ENCODE measurements at places on chromosomes 2 and 18.

DNA sequence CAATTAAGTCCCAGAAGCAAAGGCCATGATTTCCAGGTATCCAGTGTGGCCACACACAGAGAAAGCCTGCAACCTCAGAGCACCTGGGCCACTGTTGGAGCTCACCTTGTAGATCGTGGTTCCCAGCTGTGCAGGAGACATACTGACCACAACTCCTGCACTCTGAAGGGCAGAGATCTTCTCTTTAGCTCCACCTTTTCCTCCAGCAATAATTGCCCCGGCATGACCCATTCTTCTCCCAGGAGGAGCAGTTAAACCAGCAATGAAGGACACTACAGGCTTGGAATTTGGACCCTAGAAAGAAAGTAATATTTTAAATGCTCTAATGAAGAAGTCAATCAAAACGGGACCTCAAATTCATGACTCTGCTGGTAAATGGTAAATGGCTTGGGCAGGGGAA is 33.8 kb downstream of the SUCLG1 start:
- no peaks in the 10 kb centered on the region for H3K4me1 ChIP-seq
- peaks cover 4% of the 10 kb centered on the region for H3K36me3 ChIP-seq
- DNase-seq = no peak
- H3K27ac ChIP-seq = no peak overlapping the region

DNA sequence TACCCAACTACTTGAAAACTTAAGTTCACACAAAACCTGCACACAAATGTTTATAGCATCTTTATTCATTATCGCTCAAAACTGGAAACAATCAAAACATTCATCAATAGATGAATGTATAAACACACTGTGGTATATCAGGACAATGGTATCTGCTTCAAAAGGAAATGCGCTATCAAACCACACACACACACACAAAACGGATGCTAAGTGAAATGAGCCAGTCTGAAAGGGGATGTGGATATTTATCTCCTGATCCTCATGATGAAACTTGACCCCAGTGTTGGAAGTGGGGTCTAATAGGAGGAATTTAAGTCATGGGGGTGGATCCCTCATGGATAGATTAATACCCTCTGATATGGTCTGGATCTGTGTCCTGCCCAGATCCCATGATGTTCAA is 22.0 kb downstream of the PDCL3 start:
- no peak overlapping the region for H3K27ac ChIP-seq
- DNase-seq = no peak
- no peak overlapping the region for H3K4me3 ChIP-seq
- no peaks in the 10 kb centered on the region for H3K36me3 ChIP-seq
- no peaks in the 10 kb centered on the region for H3K4me1 ChIP-seq

- no peak overlapping the region for H3K27ac ChIP-seq
- DNase-seq = no peak
- H3K27me3 ChIP-seq = peaks cover 6% of the 10 kb centered on the region
- H3K4me3 ChIP-seq = no peak overlapping the region
Observed at GRCh38 chr2:98280376-98281102, 65.7 kb upstream of the CNGA3 start.

- no peaks in the 10 kb centered on the region for H3K4me1 ChIP-seq
- H3K4me3 ChIP-seq = no peak overlapping the region
- no peaks in the 10 kb centered on the region for H3K36me3 ChIP-seq
Observed at GRCh38 chr2:240947176-240947575, 41.0 kb downstream of the CROCC2 start.
